ENCODE measurements at places on chromosomes 5 and 9.

DNA sequence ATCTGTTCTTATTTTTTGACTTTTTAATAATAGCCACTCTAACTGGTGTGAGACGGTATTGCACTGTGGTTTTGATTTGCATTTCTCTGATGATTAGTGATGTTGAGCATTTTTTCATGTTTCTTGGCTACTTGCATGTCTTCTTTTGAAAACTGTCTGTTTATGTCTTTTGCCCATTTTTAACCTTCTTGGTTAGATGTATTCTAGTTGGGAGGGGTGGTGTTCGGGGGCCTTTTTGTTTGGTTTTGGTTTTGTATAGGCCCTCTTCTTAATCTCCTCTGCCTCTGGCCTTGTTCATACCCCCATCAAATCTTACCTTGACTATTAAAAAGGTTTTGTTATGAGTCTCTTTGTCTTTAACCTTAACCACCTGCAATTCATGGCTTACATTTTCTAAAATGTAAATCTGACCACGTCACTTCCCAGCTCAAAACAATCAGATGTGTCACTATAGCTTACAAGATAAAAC is 107.8 kb upstream of the NR4A3 start:
- no peak for DNase-seq

DNA sequence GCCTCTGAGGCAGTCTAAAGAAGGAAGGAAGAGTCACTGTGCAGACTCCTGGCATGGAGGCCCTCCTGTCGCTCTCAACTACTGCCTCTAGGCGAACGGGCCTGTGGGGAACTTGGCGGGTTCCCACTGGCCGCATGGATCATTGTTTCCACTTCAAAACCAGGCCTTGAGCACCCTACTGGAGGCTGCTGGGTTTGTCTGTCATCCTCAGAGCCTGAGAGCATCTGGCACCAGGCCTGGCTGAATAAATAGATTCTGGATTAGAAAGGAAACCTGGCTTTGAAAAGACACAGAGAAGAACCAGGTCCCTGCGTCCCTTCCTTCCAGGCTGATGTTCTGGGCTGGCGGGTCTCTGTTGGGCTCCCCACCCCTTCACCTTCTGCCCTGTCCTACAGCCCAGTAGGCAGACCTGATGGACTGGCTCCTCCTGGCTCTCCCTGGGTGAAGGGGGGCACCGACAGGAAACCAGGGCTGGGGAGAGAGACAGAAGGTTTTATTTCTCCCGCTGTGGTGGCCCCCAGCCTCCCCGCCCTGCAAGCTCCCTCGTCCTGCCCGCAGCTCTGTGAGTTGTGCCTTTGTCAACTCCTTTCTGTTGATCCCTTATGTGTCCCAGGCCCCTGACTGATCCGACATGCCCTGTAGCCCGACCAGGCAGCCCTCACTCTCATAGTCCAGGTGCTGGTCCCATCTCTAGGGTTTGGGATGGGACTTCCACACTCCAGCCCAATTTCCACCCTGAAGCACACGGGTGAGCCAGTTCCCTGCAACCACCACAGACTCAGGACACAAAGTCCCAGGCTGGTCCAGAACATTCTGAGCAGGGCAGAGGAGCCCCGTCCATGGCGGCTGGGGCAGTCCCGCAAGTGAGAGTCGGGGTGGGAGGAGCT is 50.1 kb downstream of the ADAMTS2 start:
- DNase-seq: no peak

DNA sequence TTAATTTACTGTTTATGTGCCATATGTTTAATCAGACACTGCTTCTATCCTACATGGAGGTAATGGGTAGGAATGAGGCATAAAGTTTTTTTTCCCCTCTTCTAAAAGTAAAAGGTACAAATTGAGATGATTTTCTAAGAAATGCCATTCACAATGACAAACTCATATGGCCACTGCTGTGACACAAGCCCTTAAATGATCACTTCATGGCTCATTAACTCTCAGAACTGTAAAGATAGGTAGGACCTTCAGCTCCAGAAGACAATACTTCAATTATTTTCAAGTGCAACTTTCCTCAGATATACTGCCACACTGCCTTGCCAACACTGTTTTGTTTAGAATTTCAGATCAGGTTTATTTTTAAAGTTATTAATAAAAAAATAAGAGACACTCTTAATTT is 362.9 kb upstream of the ZNF608 start:
- no peak for DNase-seq

DNA sequence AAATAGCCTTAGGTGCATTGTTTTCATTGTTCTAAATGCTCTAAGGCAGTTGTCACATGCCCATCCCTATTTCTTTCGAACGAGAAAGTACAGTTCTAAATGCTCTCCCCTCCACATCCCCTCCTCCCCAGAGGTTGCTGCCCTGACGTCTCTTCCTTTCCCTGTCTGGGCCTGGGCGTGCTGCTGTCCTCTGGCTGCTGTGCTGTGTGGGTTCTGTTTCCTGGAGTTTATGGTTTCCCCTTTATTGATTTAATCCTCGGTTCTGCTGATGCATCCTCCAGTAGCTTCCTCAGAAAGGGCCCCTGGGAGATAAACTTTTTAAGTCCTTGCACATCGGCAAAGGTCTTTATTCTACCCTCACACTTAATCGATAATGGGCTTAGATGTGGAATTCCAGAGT is 48.8 kb downstream of the MVB12B start:
- DNase-seq: no peak

GRCh38 chr5:175478384-175479124 is at the start of gene SFXN1:
Gene SFXN1 (plus strand): TSS chr5:175478560. CDS start chr5:175492104, 13,544 bp downstream.
- peak; percentile 86 for DNase-seq

DNA sequence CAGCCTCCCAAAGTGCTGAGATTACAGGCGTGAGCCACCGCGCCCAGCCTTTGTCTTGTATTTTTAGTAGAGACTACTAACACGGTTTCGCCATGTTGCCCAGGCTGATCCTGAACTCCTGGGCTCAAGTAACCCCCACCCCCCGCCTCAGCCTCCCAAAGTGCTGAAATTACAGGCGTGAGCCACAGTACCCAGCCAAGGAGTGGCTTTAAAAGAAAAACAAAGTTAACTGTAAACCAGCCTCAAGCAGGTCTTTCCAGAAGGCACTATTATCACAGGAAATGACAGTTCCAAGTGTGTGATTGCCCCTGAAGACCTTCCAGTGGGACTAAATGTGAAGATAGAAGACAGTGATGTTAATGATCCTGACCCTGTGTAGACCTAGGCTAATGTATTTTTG is 31.1 kb downstream of the SIL1 start:
- no peak for DNase-seq

DNA sequence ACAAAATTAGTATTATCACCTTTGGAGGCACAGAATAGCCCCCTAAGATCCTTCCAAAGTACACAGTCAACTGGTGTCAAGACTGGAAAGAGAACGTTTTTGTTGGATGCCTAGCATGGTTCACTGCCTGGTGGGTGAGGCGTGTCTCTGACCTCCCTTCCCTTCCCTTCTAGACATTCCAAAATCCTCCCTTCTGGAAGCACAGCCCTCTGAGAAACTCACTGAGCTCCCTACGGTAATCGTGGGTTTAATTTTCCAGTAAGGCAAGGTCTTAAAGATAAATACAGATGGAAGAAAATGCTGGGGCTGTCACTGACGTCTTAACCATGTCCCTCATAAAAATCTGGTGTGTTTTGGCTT is 138.8 kb downstream of the LIFR start:
- DNase-seq: no peak

DNA sequence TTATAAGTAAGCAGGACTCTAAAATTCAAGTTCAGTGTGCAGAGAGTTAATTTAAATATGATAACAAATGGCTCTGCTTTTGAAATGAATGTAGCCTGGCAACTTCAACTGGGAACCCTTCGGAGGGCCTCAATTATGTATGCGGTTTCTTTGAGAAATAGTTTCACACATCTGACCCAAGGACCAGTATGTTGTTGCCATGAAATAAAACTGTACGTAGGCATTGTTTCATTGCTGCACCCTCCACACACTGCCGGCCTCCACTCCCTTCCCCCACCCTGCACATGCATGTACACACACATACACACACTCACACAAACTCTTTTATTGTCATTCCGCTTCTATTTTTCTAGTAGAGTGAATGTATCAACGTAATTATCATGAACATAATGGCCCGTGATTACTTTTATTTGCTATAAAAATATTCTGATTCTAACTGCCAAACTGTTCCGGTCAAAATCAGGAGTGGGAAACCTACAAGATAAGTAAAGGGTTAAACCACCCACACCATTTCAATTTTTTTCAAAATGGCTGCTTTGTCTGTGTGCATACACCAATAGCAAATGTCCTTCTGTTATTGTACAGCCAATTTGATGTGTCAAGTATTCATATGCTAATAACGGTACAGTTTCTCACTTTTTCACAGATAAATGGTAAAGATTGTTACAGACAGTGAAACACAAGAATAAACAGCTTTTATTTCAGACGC is 215.5 kb upstream of the TMEM161B start:
- DNase-seq: no peak

DNA sequence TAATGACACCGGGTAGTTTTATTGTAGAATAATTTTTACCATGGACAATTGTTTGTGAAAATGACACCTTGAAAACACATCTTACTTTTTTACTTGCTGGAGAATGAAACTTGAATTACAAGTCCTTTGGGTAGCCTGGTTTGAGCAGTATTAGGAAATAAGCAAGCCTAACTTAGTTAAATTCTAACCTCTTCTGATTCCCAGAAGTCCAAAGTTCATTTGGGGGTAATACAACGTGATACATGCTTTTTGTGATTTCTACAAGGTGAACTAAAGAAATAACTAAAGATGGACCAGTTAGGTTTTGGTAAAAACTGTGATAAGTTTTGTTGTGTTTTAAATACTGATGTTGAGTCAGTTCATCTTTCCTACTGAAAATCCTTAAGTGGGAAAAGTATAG is 135.4 kb upstream of the DMRT1 start:
- no peak for DNase-seq

- DNase-seq: no peak
Observed at GRCh38 chr9:126531035-126531571, 82.6 kb upstream of the LMX1B start.

- DNase-seq: no peak
Observed at GRCh38 chr9:87674565-87675299, 51.2 kb upstream of the CTSL start.

DNA sequence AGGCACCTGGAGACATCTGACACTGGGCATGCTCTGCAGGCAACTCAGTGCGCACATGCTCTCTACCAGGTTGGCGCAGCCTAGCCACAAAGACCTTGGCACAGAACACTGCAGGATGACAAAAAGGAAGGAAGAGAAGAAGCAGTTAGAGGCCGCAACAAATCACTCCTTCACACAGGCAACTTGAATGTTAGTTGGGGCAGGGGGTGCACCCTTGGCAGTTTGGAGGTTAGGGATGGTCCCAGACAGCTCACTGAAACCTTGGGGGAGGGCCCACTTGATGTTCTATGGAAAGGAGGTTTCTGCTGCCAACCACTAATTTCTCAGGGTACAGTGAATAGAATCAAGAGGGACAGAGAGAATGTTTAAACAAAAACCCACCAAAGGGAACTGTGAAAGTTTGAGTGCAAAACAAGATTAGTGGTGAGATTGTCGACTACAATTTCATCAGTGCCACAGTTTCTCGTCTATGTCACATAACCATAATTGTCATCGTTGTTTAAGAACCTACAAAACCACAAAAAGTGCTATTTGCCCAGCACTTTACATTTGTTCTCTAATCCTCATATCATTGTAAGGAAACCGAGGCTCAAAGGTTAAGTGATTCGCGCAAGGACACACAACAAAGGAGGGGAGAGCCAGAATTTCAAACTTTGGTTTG is 48.7 kb downstream of the FBXW11 start:
- peak; percentile 37 for DNase-seq

DNA sequence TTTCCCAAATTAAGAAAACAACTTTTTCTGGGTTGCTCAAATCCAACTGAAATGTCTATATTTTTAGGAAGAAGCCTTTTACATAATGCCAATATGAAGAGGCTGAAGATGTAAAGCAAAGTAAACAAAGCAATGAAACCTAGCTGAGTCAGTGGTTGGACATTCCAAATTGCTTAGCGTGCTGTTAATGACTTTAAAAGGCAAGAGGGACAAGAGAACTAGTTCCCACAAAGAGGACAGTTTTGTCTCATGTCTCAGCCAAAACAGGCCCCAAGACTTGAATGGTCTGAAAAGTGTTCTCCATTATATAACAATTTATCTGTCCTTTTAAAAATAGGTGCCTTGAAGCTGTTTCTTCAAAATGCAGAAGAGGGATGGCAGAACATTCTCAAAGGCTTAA is 407.0 kb downstream of the ENC1 start:
- no peak for DNase-seq

- no peak for DNase-seq
Observed at GRCh38 chr5:172235132-172235780, 41.3 kb downstream of the EFCAB9 start.

DNA sequence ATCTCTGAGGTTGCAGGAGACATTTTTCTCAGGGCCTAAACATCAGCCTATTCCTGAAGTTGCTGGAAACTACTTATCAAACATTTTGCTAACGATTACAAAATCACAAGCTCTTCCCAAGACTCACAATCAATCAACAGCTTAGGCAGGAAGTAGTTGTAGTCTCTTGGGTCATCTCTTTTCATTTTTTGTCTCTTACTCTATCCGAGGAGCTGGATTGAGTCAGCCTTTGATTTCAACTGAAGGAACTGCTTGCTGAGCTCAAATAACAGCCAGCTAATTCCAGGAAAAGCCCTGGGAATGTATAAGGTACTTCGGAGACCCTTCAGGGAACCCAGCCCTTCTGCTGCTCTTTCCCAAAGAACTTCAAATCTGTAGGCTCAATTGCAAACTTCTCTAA is 398.9 kb downstream of the PLK2 start:
- DNase-seq: no peak

DNA sequence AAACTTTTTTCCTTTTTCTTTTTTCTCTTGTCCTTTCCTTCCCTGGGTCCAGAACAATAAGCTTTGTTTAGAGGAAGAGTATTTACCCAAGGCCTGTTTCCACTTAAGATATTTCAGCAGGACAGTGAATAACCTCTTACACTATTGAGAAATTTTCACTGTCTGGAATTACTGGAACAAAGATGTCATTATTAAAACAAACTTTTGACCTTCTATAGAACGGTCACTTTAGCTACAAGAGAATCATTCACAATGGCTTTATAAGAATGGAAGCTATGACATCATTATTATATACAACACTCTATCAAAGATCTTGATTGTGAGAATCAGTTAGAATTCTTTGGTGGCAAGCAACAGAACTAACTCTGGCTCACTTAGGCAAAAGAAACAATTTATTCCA is 22.0 kb upstream of the ARHGAP26 start:
- DNase-seq: no peak

- DNase-seq: no peak
Observed at GRCh38 chr9:99785010-99785590, 36.6 kb upstream of the NR4A3 start.

GRCh38 chr5:2805080-2805479 is 53.6 kb upstream of the IRX2 start:
- DNase-seq: no peak
